ENCODE measurements at places on chromosomes 3 and 15. TPM values are rescaled to one million over a fixed set of nuclear protein-coding genes. Genes with fewer than 3 reads are reported as not detected.
A peak's percentile ranks its signal among the peaks of the same experiment; 100 is the strongest.

DNA sequence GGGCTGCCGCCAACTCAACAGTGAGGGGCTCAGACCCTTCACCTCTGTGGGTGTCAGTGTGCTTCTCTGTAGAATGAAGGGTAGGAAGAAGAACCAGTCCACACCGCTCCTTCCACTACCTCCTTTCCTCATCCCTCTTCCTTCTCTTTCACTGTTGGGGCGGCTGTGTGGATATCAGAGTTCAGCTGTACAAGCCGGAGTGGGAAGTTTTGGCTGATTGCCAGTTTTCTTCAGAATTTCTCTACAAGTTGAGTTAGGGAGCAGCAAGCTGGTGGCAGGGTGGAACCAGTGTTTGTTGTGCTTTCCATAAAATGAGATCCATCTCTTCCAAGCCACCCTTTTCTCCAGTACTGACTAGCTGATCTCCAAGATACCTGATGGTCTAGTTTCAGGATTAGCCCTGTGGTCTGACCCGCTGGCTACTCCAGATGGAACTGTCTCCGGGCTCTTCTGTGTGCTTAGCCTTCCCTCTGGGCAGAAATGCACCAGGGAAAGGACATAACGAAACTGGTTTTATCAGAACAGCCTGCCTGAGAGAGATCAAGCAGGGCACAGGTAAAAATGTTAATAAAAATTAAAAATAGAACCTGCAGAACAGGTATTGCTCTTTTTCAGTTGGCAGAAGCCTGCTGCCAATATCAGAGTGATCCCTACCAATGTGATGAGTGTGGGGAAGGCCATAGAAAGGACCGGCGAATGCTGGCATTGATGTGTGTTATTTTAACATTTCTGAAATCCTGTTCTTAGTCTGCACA lies 169.9 kb upstream of the TSC22D2 start:
- DNase-seq: peak; percentile 9

DNA sequence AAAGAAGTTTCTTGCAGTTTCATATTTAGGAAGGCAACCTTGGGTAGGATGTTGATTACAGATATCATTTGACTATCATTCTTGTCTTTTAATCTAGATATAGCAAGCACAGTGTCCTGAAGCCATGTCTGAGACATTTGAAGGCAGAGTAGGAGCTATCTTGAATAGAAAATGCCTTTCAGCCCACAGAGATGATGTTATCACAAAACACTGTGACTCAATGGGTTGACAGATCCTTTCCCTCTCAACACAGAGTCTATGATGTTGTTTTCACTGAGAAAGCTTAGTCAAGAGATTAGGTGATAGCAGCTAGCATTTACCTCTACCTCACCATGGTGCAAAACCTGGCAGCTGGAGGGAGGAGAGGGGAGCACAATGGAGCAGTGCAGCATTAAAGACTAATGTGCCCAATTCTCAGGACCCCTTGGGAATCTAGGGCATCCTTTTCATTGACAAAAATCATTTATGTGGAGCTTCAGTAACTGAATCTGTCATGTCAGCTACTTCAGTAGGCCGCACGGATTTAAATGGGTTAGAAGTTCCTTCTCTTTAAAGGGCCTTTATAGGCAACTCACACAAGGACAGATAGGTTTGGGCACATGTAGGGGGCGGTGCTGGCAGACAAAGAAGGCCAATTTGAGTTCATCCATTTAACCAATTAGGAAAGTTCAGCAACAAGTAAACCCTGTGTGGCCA lies 121.8 kb downstream of the AGBL1 start:
- DNase-seq: no peak

DNA sequence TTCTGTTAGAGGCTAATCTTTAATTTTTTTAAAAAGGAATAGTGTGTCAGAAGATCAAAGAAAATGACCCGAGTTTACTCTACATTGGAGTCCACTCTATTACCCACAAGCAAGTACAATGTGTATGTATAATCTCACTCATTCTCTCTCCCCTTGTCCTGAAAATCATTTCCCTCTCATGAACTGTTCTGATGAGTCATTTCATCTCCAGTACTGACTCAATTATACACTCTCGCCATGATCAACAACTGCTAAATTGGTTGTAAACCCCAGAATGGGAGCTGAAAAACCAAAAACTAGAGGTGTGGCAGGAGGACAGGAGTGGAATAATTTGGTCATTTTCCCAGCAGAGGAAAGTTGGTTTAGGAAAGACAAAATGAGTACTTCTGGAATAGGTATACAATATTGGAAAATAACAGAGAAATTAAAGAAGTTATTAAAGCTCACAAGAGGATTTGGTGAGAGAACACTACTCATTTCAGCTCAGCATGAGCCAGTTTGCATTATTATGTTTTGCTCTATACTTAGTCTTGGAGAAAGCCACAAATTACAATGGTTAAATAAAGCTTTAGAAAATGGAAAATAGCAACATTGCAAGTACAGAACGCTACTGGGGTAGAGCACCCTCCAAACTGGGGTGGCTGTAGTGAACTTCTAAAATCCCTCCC lies 144.3 kb upstream of the PFN2 start:
- no peak for DNase-seq

GRCh38 chr15:95269242-95270183 lies 1038.2 kb downstream of the MCTP2 start:
- DNase-seq: no peak

DNA sequence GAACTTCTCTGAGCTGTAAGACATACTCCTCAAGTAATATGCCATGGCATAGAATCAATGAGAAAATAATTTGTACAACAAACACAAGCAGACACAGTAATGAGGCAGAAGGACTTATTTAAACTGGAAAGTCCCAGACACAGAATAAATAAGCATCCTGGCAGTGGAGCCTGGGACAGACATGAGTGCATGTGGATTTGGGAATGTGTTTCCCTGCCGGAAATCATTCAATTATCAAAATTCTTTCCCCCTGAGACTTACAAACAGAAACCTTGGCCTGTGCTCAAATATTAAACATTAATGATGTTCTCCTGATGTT lies 520.1 kb downstream of the ROBO1 start:
- DNase-seq: peak; percentile 73

DNA sequence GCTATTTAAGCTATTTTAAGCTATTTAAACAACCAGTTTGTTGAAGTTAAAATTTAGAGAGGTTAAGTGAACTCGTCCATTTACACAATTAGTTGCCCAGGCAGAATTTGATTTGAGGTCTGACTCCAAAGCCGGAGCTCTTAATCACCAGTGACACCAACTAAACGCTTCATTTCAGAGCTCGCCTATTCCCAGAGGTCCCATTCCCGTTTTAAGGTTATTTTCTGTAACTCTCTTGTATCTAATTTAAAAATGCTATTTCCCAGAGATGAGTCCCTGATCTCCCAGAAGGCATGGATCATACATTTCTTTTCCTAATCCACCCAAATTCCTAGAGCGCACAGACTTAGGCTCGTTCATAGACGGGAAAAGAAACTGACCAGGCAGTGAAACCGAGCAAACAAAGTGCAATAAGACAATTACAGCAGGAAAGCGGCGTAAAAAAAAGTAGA lies 904 bp upstream of the MCTP2 start:
- no peak for DNase-seq

AMIGO3 gene
- total RNA-seq: 4.0 TPM

GOLGA6D gene
- total RNA-seq: not detected

PLCB2 gene
- 61.9 TPM for total RNA-seq

ZDHHC23 gene
- total RNA-seq: 0.45 TPM

IL16 gene
- not detected for total RNA-seq
